ENCODE measurements at places on chromosomes 4 and X.

- DNase-seq: no peak
These were observed 68.2 kb upstream of the TMEM33 start for GRCh38 chr4:41866799-41867677.

GRCh38 chrX:130108647-130109428 lies 1.5 kb downstream of the ELF4 start:
- peak; percentile 73 for DNase-seq

DNA sequence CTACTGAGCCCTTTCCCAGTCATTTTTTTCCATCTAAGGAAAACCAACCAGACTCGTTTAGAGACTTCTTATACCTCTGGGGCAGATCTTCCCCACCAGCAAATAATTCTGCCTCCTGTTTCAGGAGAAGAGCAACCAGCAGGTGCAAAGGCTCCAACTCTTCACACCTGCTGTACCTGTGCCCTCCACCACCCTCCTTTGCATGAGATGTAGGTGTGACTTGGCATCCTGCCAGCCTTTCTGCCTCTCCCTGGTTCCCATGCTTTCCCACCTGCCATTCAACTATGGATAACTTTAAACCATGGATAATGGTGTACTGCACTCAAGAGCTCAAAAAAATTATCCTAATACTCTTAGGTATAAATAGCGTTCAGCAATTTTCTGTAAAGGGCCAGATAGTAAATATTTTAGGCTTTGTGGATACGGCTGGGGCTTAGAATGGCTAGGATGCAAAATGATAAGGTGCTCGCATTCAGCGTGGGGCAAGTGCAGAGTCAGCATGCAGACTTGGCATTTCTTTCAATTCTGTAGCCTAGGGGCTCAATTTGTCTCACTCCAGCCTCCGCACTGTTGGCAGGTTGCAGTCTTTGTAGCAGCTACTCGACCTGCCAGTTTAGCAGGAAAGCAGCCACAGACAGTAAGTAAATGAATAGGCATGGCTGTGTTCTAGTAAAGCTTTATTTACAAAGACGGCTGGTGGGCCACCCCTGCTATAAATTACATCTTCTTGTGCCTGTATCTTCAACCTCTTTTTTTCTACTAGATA lies 79.8 kb downstream of the HCCS start:
- no peak for DNase-seq

DNA sequence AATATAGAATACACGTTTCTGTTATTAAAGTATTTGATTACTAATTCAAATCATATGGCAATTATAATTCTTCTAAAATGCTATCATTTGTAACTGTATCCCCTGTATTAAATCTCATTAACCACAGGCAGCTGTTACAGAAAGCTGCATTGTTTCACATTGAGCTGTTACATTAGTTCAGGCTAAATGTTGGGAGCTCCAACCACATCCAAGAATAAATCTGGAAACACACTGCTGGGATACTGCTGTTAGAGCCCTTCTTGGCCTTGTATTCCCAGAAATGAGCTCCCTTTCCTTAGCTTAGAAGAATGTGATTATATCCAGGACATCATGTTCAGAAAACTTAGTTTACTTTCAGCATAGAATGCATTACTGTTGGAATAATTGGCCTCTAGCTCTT lies 48.2 kb downstream of the GUCY1B1 start:
- no peak for DNase-seq

DNA sequence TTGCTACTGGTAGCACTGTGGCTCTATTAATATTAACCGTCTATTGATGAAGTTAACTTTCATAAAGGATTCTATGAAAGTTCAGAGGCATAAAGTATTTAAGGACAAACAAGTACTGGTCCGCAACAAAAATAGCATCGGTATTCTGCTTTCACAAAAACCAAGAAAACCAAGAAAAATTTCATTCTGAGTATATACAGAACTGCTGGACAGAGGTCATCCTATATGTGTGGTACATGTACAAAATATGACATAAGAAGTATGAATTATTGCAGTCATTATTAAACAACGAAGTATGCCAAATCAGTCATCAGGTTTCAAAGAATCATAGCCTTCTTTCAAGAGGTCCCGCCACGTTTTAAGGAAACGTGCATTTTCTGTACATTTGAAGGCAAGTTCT lies 2.4 kb downstream of the C4orf46 start:
- DNase-seq: no peak

- no peak for DNase-seq
These were observed 118.0 kb downstream of the SLC2A9 start for GRCh38 chr4:9903317-9903716.

DNA sequence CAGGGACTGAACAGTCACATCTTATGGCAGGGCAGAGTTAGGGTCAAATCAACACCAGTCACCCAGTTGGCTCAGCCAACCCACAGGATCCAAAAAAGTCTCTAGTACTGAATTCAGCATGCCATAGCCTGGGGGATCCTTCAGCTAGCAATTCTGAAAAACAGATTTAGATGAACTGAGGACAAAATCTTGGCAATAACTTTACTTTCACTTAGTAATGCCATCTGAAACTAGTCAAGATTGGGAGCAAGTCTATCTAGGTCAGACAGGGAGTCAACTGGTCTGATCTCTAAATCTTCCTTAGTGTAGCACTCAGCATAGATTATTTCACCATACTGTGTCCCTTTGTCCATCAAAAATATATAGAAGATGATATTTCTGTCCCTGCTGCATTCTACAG lies 76.0 kb downstream of the HHIP start:
- DNase-seq: no peak

DNA sequence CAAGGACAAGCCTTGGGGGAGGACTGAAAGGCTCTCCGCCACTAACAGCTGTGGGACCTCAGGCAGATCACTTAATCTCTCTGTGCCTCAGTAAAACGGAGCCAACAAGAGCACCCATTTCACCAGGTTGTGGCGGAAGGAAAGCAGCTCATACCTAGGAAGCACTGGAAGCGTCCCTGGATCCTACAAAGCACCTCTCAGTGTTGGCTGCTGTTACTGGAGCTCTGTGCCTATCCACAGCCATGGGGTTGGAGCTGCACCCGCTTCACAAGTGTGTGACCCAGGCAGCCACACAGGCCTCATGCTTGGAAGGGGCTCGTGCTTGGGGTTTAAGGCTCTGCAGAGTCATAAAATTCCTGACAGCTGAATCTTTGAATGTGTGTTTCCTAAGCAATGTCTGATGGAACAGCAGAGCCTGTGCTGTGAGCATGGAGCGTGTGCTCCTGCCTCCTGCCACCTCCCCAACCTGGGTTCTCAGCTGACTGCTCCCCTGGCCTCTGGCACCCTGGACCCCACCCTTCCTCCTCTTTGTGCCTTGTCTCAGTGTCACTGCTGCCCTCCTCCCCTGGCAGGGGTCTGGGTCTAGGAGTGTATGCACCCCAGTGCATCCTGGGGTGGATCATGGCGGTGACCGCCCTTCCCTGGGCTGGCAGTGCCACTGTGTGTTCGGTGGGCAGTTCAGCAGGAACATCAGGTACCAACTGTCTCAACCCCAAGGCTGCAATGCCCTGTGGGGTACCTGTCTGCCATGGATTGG lies 14.4 kb upstream of the MAN2B2 start:
- DNase-seq: no peak

- DNase-seq: no peak
These were observed 6.7 kb upstream of the GABRE start for GRCh38 chrX:151981129-151981528.

DNA sequence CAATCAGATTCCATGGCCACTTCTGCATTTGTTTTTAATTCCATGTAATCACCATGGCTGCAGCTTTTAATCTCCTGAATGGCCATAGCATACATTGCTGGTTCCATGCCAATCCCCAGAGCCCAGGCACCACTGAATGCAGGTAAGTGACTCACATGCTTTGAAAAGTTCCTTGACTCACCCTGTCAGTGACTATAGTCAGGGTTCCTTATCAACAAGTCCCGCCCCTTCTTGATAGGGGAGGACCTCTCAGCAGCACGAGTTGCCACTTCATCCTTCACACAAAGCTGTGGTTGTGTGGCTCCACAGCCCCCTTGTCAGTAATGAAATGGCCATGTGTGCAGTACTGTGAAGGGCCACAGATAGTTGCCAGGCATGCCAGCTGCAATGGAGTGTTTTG lies 516.6 kb downstream of the PPARGC1A start:
- DNase-seq: no peak

- DNase-seq: no peak
These were observed 219.7 kb upstream of the TENM3 start for GRCh38 chr4:182023469-182023868.

DNA sequence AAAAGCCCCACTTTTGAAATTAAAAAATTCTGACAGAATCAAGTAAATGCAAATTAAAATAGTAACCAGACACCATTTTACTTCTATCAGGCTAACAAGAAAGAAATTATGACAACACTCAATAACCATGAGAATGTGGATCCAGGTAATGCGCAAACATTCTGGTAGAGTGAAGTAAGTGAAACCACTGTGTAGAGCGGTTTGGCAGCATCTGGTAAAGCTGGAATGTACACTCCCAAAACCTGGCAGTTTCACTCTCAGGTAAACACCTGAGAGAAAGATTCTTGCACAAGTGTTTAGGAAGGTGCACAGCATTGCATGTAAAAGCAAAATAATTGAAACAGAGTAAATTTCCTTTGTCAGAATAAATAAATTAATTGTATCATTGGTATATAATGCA lies 81.8 kb downstream of the TRIML1 start:
- DNase-seq: no peak

DNA sequence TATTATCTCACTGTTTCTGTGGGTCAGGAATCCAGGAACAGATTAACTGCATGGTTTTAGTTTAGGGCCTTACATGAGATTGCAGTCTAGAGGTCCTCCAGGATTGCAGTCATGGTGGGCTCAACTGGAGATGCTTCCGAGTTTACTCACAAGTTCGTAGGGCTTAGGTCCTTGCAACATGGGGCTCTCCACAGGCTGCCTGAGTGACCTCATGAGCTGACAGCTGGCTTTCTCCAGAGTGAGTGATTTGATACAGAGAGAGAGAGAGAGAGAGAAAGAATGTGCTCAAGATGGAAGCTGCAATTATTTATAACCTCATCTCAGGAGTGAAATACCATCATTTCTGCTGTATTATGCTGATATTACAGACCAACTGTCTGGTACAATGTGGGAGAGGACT lies 168.9 kb downstream of the GPAT3 start:
- no peak for DNase-seq

DNA sequence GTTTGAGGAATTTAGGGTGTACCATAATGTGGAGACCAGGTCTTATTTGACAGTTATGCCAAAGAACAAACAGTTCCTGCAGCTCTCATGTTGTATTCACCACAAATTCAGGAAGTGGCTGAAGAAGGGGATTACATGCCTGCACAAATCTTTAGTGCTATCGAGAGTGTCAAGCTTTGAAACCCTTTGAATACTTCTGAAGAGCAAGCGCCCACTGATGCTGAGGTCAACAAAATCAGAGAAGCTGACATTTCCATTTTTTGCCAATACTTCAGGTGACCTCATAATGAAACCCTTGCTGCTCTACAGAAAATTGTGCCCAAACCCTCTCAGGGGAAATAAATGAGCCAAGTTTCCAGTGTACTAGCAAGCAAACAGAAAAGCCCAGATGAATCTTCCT lies 28.4 kb downstream of the PAK3 start:
- no peak for DNase-seq

GRCh38 chrX:147847999-147848398 lies 63.7 kb upstream of the FMR1 start:
- DNase-seq: no peak

DNA sequence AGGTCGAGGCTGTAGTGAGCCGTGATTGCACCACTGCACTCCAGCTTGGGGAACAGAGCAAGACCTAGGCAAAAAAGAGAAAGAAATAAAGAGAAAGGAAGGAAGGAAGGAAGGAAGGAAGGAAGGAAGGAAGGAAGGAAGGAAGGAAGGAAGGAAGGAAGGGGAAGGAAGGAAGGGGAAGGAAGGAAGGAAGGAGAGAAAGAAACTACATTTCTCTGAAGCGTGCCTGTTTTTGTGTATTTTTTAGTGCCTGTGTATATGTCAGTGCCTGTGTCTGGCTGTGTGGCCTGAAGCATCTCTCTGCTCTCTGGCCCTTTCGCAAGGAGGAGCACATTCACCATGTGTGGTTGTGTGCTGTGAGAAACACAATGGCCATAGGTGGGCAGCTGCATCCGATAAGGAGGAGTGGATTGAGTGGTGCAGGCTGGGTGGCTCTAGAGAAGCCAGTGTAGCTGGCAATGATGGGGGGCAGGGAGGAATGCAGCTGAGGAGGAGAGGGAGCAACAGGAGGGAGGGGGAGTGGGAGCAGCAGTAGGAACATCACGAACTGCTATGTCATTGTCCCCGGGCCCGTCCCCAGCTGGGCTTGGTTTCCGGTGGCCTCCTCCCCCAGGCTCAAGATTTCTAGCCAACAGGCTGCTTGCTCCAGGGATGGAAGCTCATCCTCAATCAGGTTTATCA lies 11.4 kb downstream of the SYN1 start:
- DNase-seq: no peak

DNA sequence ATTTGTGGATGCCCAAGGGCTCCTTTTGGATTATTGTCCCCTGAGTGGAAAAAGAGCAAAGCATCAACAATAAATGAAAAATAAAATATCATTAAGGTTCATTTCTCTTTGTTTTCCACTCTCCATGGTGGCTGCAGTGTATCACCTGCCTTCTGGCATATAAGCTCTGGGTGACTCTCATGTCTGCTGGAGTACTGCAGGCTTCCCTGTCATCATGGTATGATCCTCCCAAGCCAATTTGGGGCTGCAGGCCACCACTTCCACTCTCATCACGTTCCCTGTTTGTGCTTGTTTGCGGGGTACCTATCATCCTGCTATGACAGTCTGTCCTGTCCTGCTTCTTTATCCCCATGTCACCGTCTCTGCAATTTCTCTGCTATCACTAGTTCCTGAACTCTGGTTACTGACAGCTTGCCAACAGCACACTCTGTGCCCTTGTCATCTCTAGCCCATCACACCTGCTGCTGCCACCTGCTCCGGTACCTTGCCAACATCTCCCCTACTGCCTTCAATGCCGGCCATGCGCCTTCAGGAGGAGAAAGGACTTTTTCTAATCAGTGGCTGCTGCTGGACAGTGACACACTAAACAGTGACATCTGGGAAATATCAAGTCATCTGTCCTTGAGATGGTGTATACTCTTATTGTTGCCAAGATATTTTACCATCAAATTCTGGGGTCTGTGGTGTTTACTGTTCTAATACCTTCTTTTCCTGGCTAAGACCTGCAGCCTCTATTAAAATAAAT lies 23.0 kb upstream of the FGF5 start:
- DNase-seq: no peak

GRCh38 chr4:124459941-124460310 lies 252.6 kb downstream of the ANKRD50 start:
- DNase-seq: no peak

- no peak for DNase-seq
These were observed 273.3 kb downstream of the SH2D1A start for GRCh38 chrX:124619710-124620109.

DNA sequence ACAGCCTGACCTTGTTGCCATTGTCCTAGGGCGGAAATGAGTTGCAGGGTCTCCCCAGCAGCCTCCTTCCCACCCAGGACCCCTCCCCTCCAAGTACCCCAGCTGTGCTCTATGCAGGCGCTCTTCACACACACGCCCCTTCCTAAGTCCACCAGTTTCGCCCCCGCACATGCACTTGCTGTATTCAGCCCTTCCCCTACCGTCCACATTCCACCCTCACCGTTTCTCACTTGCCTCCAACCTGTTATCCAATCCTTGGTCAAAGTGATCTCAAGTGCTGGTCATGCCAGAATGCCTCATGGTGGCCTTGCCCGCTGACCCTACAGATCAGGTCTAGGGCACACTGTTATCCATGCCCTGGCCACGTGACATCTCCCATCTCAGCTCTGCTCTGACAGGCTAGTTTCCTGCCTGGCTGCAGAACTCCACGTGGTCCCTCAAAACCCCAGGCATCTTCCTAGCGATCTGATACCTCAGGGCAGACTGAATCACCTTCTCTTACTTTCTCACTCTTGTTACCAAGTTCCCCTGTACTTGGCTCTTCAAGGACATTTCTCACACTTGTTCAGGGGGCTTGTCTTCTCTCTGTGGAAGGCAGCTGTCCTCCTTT lies 39.7 kb downstream of the NSG1 start:
- no peak for DNase-seq
